ENCODE measurements at places on chromosomes 11 and 22.

GRCh38 chr11:113504586-113504985, 29.4 kb upstream of the DRD2 start:
- no peak for DNase-seq

GRCh38 chr11:134655189-134655989, 243.3 kb upstream of the B3GAT1 start:
- no peak for DNase-seq

DNA sequence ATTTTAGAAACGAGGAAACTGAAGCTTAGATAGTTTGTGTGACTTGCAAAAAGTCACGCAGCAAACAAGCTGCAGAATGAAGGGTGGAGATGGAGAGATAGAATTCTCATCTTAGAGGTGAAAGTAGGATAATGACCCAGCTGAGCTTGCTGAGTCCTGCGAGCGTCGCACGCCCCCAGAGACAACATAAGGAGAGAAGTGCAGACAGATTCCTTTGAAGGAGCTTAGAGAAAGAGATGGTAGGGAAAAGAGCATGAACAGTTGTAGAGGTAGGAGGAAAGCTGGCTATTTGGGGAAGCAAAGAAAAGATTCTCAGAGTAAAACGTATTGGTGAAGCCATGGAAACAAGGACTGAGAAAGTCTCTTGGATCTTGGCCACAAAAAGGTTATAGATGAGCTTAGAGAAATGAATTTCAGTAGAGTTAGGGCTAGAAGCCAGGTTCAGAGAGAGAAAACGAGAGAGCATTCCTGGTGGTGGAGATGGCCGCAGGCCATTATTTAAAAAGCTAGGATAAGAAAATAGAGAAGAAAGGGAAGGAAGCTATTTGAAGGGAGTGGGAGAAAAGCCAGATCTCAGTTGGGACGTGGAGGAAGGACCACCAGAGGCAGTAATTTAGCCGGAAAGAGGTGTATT, 44.8 kb downstream of the FAM83F start:
- no peak for DNase-seq

GRCh38 chr11:1005928-1006327, 30.6 kb downstream of the MUC6 start:
- DNase-seq, result no peak

GRCh38 chr11:115345361-115345760, 158.9 kb downstream of the CADM1 start:
- DNase-seq, result no peak

GRCh38 chr22:34344702-34345101, 424.4 kb upstream of the LARGE1 start:
- DNase-seq, result no peak

DNA sequence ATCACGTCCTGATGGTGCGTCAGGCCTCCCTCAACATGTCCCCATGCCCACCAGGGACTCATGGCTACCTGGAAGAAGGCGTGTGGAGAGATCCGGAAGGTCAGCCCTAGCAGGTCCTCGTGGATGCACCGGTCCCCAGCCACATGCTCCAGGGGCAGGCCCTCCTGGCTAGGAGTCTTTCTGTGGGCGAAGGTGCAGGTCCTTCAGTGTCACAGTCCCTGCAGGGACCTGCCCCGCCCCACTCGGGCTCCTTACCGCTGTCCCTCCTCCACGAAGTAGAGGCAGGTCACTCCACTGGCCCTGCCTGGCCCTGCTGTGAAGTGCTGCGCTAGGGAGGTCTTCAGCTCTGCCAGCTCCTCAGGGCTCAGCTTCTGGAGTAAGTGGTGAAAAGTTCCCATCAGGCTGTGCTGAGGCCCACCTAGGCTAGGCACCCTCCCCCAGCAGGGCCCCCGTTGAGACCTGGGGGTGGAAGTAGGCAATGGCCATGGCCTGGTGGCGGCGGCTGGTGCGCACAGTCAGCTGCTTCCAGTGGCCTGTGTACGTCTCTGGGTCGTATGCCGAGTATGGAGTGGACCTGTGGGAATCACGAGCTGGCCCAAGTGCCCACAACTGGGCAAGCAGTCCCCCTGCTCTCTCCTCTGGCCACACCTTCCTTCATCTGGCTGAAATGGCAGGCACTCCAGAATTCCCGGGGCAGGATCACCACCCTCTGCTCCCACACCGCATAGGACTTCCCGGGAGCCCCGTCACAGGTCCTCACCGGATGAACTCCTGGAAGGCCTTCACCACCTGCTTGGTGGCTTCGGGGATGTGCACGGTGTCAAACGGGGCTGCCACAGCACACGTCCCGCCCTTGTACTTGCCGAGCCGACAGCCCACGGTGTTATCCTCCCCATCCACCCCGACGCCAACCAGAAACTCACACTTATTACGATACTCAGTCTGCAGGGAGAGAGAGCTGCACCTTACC, 1.1 kb upstream of the RANBP1 start:
- no peak for DNase-seq

DNA sequence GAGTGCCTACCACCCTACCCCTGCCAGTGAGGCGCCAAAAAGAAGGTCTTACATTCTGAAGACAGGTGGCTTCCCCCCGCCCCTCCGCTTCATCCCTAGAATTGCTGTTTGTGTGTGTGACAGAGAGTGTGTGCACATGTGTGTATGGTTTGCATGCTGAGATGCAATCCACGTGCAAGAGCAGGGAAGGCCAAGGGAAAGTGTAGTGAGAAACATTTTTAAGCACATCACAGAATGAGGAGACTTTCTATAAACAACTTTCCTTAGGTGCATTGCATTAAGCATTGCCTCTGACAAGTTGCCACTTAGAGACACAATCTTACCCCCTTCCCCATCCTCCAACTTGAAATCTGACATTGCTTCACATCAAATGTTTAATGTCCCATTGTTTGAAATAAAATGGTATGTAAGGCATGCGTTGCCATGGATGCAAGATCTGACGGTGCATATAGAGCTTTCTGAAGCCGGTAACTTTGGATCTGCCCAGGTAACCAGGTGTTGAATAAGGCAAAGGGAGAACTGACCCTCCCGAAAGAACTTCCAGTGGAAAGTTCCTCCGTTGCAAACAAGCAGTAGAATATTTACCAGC, 21.4 kb downstream of the FJX1 start:
- DNase-seq, result no peak

- DNase-seq, result no peak
These were observed 52.9 kb downstream of the SYT13 start for GRCh38 chr11:45233121-45233803.

GRCh38 chr22:27896245-27896644, 22.8 kb downstream of the PITPNB start:
- no peak for DNase-seq

DNA sequence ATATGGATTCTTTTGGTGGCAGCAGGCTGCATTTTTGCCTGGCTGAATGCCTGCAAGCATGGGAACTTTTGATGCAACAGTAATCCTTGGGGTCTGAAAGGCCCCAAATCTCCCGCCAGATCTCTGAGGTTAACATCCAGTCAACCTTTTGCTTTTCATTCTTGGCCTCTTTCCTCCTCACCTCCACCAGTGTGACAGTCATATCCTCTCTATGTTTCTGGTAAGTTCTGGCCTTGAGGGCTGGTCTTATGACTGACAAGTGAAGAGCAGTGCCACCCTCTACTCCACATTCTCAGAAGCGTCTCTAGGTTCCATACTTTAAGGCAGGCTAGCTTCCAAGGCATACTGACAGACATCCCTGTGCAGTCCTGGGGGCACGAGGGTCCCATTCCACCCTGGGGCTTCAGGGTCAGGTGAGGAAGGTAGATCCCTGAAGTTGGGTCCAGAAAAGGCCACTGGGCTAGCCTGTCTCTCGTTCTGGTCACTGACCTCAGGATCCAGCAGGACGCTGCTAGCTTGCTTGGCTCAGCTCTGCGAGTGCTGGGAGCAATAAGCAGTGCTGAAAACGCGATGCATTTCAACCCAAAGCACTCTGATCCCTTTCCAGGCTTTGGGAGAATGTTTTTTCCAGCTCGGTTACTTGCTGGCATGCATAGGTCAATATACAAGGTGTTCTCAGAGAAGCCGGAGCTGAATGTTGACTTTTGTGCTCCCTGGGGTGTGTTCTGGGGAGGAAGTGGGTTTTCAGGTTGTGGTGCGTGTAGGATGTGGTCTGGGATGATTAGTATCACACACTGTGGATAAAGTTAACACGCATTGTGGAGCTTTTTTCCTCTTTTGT, 75.2 kb downstream of the PTPRJ start:
- DNase-seq, result no peak

Measured in right renal cortex interstitium (tissue), 3 donors.